ENCODE measurements at places on chromosomes 7 and 10.

DNA sequence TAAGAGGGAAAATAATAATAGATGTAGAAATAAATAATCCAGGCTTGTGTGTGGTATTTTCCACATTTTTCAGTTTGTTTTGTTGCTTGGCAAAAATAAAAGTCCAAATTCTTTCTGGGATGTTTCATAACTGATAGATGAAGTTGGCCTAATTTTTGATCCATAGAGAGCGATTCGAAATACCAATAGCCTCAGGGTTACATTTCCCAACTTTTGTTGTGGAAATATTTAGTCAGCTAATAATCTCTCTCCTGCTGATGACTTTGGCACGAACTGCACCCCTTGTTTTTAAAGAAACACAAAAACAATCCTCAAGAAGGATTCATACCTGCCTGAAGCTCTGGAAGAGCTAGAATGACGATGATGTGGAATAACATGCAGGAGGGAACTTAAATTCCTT, 483.2 kb downstream of the ADRA2A start:
- DNase-seq: no peak

DNA sequence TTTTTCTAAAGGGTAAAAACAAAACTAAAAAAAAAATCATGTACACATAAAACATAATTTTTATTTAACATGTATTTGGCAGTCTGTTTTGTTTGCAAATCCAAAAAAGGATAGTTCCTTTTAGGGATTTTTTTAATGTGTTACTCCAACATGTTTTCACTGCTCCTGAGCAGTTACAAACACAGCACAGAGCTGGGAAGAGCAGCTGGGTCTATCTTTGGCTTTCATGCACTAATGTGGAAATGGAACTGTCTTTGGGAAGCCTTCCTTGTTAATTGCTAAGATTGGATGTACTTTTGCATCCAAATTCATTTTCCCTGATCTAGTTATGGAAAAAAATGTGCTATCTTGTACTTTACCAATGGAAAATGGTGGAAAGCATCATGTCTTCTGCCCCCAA, 1035.1 kb downstream of the CNTNAP2 start:
- DNase-seq: no peak

- DNase-seq: no peak
Observed at GRCh38 chr10:78462176-78462575, 428.5 kb downstream of the RPS24 start.

- DNase-seq: no peak
Observed at GRCh38 chr7:144777005-144777839, 58.6 kb downstream of the TPK1 start.
